ENCODE measurements at places on chromosomes 6 and 20. TPM values are rescaled to one million over a fixed set of nuclear protein-coding genes. Genes with fewer than 3 reads are reported as not detected.

Gene ECHDC1
- 114 TPM for total RNA-seq

Gene IL17A
- not detected for total RNA-seq

Gene PI16
- under 0.01 TPM for total RNA-seq

Gene OPRL1
- total RNA-seq, result 0.36 TPM

Gene ACSS2
- 38.9 TPM for total RNA-seq

Gene FLRT3
- 6.6 TPM for total RNA-seq

Gene TRIM15
- total RNA-seq, result not detected

Gene SIRPG
- total RNA-seq, result not detected

Gene TCF19
- total RNA-seq, result 14.2 TPM

Gene ELOVL5
- total RNA-seq, result 42.3 TPM

Gene RIMS4
- total RNA-seq, result not detected

Gene FGD2
- total RNA-seq, result not detected

Gene BPIFA1
- total RNA-seq, result not detected

Gene PAK5
- not detected for total RNA-seq

Gene TFB1M
- total RNA-seq, result 28.1 TPM

Gene CLDN20
- not detected for total RNA-seq

Gene ZNF133
- 25.6 TPM for total RNA-seq

Gene TMEM239
- total RNA-seq, result not detected

Gene JPH2
- 0.83 TPM for total RNA-seq

Gene OTOR
- total RNA-seq, result not detected

Gene SMLR1
- not detected for total RNA-seq

Gene OOEP
- total RNA-seq, result not detected

Gene NT5E
- total RNA-seq, result 281 TPM

Gene TNFRSF21
- total RNA-seq, result 2.5 TPM

Gene DDRGK1
- total RNA-seq, result 20.6 TPM

Gene DEFB124
- not detected for total RNA-seq

Gene TRIM26
- 22.6 TPM for total RNA-seq

Gene RAET1G
- total RNA-seq, result 2.2 TPM

Gene MDN1
- total RNA-seq, result 26.7 TPM

Gene CCDC28A
- 8.9 TPM for total RNA-seq

Gene RAB5IF
- 90.3 TPM for total RNA-seq

Gene ANKRD66
- total RNA-seq, result not detected

Gene SLA2
- not detected for total RNA-seq

Data from IMR-90 (cell line).